ENCODE measurements at places on chromosomes 13 and 19. TPM values are rescaled to one million over a fixed set of nuclear protein-coding genes. Genes with fewer than 3 reads are reported as not detected.

The ZNF613 gene
- 3.1 TPM for total RNA-seq

The CBARP gene
- total RNA-seq: 0.77 TPM

The ZNF599 gene
- 2.8 TPM for total RNA-seq

The KLK4 gene
- not detected for total RNA-seq

The ADGRE1 gene
- 11.2 TPM for total RNA-seq

The ZNF540 gene
- total RNA-seq: 1.9 TPM

The EBI3 gene
- total RNA-seq: 7.8 TPM

The PPP5C gene
- total RNA-seq: 89.2 TPM

The CDX2 gene
- not detected for total RNA-seq

The C19orf81 gene
- total RNA-seq: 1.7 TPM

The ERICH6B gene
- not detected for total RNA-seq
